Ascending aorta (tissue), 2 donors: ENCODE measurements at places on chromosomes 6 and 20. TPM values are rescaled to one million over a fixed set of nuclear protein-coding genes. Genes with fewer than 3 reads are reported as not detected.

Gene EMILIN3
- 0.53 TPM for total RNA-seq

Gene C6orf118
- not detected for total RNA-seq

Gene SCRT2
- not detected for total RNA-seq

Gene SNHG17
- total RNA-seq: 129 TPM

Gene SAPCD1
- not detected for total RNA-seq

Gene EGFL8
- 9.4 TPM for total RNA-seq

DNA sequence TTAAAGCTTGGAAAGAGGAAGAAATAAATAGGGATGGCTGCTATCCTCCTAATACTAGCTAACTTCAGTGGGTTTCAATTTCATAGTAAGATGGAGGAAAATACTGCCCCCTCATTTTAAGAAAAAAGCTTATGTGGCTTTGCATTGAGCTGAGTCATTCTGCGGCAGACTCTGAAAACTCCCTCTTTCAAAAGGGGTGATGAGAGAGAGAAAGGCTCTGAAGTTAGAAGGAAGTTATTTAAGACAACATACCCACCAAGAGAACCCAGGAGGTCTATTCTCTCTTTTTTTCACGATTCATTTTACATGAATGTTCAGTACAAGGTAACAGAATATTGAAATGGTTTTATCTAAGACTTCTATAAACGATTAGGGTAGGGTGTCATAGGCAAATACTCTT lies 4.5 kb downstream of the PRDM13 start:
- DNase-seq: no peak

- DNase-seq: no peak
Measured at GRCh38 chr6:130852844-130853554, 25.8 kb downstream of the SMLR1 start.

DNA sequence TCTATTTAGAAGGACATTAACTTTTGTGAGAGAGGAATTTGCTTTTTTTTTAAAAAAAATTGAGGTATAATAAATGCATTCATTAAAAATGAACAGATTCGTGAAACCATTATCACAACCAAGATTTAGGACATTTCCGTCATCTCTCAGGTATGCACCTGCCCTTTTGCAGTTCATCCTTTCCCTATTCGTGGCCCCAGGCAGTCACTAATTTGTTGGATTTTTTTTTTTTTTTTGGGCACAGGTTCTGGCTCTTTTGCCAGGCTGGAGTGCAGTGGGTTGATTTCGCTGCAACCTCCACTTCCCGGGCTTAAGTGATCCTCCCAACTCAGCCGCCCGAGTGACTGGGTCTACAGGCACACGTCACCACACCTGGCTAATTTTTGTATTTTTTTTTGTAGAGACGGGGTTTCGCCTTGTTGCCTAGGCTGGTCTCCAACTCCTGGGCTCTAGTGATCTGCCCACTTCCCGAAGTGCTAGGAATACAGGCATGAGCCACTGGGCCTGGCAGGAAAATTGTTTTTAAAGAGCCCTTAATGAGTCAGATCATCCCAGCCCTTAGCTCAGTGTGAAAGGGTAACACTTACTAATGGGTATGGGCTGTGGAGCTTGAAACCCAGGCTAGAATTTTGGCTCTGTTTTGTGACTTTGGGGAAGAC lies 9.2 kb downstream of the PHF3 start:
- no peak for DNase-seq

DNA sequence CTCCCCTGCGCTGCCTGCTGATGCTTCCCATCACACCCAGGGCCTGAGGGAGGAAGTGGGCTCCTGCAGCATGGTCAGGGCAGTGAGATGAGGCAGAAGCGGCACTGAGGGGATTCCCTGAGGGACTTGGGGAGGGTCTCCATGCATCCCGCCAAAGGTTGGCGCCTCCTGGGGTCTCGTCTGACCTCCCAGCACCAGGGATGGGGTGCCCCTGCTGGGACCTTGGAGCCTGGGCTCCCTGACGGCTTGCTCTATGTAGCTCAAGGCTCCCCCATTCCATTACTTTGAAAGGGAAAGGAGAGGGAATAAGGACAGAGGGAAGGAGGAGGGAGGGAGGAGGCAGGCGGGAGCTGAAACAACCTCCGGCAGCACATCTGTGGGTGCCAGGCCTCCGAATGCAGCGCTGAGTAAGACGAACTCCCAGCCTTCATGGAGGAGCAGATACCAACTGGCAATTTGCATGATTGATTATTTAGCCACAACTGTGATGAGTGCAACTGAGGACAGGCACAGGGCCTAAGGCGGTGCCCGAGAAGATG lies 259.3 kb downstream of the ERMARD start:
- DNase-seq: no peak

GRCh38 chr6:168373389-168373788 lies 53.8 kb upstream of the DACT2 start:
- DNase-seq: no peak

- DNase-seq: no peak
Measured at GRCh38 chr6:129621252-129621651, 88.7 kb downstream of the ARHGAP18 start.

GRCh38 chr6:73579851-73580246 lies 59.0 kb upstream of the EEF1A1 start:
- DNase-seq: no peak

- no peak for DNase-seq
Measured at GRCh38 chr6:132068766-132069165, 117.6 kb upstream of the CCN2 start.

DNA sequence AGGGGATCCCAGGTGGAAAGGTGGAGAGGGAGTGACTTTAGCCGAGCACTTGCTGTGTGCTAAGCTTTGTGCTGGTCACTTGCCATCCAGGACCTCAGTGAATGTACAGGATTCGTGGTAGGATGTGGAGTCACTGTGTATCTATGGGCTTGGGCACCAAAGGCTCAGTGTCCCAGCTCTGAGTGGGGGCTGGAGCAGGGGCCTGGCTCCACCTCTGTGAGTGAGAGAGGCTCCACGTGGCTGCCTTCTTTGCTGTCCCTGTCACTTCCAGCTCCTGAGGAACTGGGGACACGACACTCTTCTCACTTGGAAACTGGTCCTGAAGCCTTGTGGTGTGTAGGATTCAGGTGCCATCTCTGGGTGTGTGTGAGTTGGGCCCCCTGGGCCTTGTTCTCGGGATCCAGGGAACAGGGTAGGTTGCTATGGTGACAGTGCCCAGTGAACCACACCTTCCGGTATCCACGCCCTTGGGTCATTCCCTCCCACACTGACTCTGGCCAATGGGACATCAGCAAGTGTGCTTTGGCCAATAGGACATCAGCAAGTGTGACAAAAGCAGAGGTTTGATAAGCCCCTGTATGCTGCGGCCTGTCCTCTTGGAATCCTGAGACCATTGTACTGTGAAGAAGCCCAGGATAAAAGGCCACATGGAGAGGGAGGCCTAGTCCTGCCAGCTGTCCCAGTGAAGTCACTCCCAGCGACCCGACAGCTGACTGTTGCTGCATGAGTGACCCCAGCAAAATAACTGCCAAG lies 87.7 kb downstream of the CDH22 start:
- no peak for DNase-seq
